ENCODE measurements at places on chromosomes 6 and 20. TPM values are rescaled to one million over a fixed set of nuclear protein-coding genes. Genes with fewer than 3 reads are reported as not detected.

DNA sequence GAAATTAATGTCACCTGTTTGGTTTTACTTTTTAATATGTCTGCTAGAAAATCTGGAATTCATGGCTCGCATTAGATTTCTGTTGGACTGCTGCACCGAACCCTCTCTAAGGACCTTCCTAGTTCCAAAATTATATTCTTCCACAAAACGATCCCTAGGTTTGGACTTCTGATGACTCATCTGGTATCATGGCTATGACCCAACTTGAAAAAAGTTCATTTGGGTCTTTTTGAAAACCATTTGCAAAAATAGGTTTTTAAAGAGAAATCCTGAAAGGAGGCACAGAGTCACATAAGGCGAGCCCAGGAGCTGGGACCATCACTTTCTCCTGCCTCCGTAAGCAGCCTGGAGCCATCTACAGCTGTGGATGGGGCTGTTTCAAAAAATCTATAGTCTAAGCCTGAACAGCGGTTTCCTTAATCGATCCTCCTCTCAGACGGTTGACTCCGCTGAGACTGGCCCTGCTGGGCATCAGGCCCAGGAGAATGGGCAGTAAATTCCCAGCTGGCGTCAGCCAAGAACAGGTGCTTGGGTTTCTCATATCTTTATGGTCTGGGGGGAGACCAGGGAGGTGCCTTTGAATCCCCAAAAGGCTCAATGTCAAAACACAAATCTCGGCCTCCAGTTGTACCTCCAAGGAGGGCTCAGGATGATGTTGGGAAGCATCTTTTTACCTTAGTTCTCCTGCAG is 44.6 kb downstream of the SLC24A3 start:
- DNase-seq, result no peak

- no peak for DNase-seq
Observed at GRCh38 chr20:8045946-8046345, 26.4 kb upstream of the TMX4 start.

GRCh38 chr6:152858141-152858540 is 107.5 kb downstream of the VIP start:
- DNase-seq, result no peak

- no peak for DNase-seq
Observed at GRCh38 chr6:36039112-36039511, 11.5 kb downstream of the MAPK14 start.

DNA sequence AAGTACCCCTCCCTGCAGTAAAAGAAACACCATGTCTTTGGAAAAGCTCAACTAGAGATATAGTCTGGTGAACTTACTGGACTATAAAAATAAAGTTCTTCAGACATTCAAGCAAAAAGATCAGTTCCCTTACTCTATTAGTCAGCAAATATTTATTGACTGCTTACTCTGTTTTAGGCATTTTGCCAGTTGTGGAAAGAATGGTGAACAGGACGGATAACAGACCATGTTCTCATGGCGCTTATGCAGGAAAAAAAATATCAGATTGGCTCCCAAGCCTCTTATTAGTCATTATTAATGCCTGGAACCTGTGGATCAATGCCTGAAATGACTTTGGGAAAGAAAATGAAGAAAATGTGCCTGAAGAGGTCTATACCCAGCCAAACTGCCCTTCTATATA is 282.2 kb upstream of the EPHA7 start:
- DNase-seq, result no peak

DNA sequence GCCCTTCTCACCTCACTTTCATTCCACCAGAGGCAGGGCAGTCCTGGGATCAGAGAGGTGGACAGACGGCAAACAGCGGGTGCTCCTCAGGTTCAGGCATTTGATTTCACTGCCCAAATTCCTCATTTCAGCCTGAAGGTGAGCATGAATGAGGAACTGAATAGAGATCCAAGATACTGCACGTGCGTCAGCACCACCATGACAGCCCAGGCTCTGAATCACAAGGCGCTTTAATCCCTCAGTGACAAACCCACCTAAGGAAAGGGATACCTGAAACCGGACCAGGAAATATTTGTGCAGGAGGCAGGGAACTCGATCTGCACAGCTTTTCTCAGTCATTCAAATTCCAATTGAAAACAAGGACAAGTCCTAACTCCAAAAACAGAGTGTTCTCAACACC is 174.8 kb upstream of the HEY2 start:
- no peak for DNase-seq

Gene SOX18
- not detected for total RNA-seq

Gene PDE7B
- total RNA-seq, result 0.18 TPM

Gene NEDD9
- 64.9 TPM for total RNA-seq

All from T-helper 17 cell (primary cell).